ENCODE measurements at places on chromosomes 16 and 17. TPM values are rescaled to one million over a fixed set of nuclear protein-coding genes. Genes with fewer than 3 reads are reported as not detected.
A peak's percentile ranks its signal among the peaks of the same experiment; 100 is the strongest.

DNA sequence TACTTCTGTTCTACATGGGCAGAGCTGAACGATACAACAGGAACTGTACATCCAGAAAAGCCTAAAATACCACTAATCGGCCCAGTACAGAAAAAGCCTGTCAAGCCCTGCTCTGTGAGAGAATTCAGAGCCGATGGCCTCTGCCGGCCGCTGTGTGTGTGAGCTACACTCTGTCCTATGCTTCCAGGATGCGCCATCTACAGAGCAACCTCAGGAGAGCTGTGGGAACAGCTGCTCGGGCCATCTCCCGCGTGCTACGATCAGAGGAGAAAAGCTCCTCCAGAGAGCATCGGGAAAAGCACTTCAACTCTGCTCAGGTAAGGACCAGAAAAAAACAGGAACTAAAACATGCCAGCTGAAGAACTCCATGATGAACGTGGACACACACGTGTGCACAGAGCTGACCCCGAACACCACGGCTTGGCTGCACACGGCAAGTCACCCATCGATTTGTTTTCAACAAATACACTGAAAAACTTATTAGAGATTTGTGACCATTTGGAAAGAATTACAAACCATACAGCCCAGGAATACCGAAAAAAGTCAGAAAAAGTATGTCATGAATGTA lies 115.9 kb downstream of the ANKRD11 start:
- H3K4me3 ChIP-seq: no peak overlapping the region
- no peaks in the 10 kb centered on the region for H3K36me3 ChIP-seq
- no peak for DNase-seq
- H3K27ac ChIP-seq: 0 out of 2 replicates have a peak overlapping the region, but pooled peaks have one; percentile 54

GRCh38 chr16:53632526-53632925 lies 71.1 kb downstream of the RPGRIP1L start:
- no peaks in the 10 kb centered on the region for H3K27me3 ChIP-seq
- H3K36me3 ChIP-seq: peaks cover 2% of the 10 kb centered on the region
- H3K4me3 ChIP-seq: no peak overlapping the region

DNA sequence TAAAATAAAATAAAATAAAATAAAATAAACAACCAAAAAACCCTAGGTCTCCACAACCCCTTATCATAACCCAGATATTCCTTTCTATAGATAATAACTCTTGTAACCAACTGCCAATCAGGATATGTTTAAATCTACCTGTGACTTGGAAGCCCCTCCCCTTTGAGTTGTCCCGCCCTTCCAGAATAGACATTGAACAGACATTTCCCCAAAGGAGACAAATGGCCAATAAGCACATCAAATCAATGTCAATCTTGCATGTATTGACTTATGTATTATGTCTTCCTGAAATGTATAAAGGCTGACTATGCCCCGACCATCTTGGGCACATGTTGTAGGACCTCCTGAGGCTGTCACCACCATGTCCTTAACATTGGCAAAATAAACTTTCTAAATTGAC lies 1.5 kb upstream of the MAPK7 start:
- no peaks in the 10 kb centered on the region for H3K4me1 ChIP-seq
- H3K36me3 ChIP-seq: peaks cover 6% of the 10 kb centered on the region
- H3K4me3 ChIP-seq: peak overlapping the region; percentile 83
- DNase-seq: no peak
- no peaks in the 10 kb centered on the region for H3K27me3 ChIP-seq
- peak overlapping the region; percentile 93 for H3K27ac ChIP-seq

TMEM238L gene
- total RNA-seq: not detected

SLC12A3 gene
- total RNA-seq: 0.15 TPM

DNA sequence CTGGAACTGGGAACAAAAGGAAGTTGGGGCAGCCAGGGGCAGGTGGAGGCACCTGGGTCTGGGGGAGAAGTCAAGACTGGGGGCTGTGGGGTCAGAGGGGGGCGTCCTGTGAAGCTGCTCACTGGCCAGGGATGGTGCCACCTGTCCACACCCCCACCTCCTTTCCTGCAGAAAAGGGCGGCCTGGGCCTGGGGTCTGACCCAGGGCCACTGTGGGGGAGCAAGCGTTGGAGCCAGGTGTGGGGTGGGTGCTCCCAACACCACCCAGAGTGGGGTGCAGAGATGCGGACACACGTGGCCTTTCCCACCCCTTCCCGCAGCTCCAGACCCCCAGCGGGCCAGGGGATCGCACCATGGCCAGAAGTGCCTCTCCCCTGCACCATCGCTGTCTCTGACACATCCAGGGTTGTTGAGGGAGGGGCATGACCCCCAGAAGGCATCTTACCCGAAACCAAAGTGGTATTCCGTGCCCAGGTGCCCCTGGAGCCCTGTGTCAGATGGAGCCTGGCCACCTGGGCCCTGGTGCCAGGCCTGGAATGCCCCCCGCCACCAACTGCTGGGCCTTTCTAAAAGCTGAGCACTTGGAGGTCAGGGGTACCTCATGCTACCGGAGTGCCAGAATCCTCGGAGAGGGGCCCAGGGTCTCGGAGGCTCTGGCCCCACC lies 2.6 kb upstream of the SLC16A3 start:
- H3K4me3 ChIP-seq: no peak overlapping the region
- H3K4me1 ChIP-seq: peaks cover 8% of the 10 kb centered on the region
- H3K27ac ChIP-seq: no peak overlapping the region
- H3K36me3 ChIP-seq: peaks cover 15% of the 10 kb centered on the region
- no peak for DNase-seq

- no peaks in the 10 kb centered on the region for H3K27me3 ChIP-seq
- no peak overlapping the region for H3K27ac ChIP-seq
- H3K4me1 ChIP-seq: no peaks in the 10 kb centered on the region
- peaks cover 2% of the 10 kb centered on the region for H3K36me3 ChIP-seq
Observed at GRCh38 chr17:82907797-82908542, 68.1 kb upstream of the ZNF750 start.

- H3K4me3 ChIP-seq: no peak overlapping the region
- DNase-seq: no peak
- H3K36me3 ChIP-seq: no peaks in the 10 kb centered on the region
- H3K27ac ChIP-seq: no peak overlapping the region
Observed at GRCh38 chr17:12395733-12396354, 269.8 kb upstream of the MYOCD start.

ATP1B2 gene
- 0.08 TPM for total RNA-seq

DNA sequence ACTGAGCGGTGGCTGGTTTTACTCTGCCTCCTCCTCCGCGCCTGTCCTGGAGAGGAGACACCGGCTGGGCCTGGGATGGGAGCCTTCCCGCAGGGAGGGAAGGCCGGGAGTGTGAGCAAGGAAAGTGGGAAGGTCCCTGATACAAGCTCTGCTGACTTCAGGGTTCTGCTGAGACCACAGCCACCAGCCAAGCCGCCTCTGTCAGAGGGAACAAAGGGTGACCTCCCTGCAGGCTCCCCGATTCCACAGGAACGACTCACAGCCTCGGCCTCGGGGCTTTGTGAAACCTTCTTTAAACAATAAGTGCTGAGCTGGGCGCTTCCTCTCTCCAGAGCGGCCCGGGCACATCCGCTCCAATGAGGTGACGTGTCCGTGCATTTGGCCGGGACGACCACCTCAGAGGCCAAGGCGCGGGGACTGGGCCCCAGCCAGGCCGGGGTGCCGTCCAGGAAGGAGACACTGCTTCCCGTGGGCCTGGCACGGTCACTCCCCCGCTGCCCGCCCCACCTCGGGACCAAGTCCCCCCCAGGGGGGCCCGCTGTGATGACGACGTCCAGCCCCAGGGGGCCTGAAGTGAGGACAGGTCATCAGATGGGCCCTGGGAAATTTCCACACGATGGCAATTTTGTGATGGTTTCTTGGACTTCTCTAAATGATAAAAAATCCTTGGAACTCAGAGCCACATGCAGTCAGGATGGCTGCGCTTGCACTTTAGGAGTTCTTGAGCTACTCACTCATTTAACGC lies 11.8 kb upstream of the CIBAR2 start:
- H3K4me3 ChIP-seq: no peak overlapping the region
- DNase-seq: no peak
- H3K27ac ChIP-seq: 0 out of 2 replicates have a peak overlapping the region, but pooled peaks have one; percentile 34
- H3K27me3 ChIP-seq: no peaks in the 10 kb centered on the region
- peaks cover 15% of the 10 kb centered on the region for H3K4me1 ChIP-seq
- H3K36me3 ChIP-seq: no peaks in the 10 kb centered on the region

- no peaks in the 10 kb centered on the region for H3K4me1 ChIP-seq
- H3K27ac ChIP-seq: no peak overlapping the region
Observed at GRCh38 chr16:78277321-78278055, 178.0 kb downstream of the WWOX start.

NAGS gene
- total RNA-seq: 2.7 TPM

DNA sequence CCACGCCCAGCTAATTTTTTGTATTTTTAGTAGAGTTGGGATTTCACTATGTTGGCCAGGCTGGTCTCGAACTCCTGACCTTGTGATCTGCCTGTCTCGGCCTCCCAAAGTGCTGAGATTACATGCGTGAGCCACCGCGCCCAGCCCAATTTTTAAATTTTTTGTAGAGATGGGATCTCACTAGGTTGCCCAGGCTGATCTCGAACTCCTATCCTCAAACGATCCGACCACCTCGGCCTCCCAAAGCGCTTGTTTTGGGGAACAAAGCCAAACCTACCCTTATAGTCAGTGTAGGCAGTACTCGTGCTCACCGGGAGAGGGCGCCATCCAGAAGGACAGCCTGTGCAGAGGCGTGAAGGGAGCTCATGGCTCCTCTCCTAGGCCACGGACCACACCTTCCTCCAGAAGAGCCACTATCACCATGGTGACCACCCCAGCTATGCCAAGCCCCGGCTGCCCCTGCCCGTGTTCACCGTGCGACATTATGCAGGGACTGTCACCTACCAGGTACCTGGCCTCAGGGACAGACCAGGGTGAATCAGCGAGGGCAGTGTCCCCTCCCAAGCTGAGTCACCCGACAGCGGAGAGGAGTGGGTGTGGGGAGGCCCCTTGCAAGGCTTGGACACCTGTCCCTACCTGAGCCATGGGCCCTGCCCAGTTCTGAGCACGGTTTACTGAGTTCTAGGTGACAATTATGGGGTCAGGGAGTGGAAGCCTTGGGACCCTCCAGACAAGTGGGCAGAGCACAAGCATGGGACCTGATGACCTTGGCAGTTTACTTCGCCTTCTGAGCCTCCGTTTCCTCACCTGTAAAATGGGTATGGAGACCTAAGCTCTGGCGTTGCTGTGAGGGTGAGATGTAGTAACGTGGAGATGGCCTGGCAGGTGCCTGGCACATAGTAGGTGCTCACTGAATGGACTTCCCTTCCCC lies 13.7 kb downstream of the MYO15B start:
- H3K36me3 ChIP-seq: no peaks in the 10 kb centered on the region
- H3K4me3 ChIP-seq: no peak overlapping the region
- peak; percentile 33 for DNase-seq

DNA sequence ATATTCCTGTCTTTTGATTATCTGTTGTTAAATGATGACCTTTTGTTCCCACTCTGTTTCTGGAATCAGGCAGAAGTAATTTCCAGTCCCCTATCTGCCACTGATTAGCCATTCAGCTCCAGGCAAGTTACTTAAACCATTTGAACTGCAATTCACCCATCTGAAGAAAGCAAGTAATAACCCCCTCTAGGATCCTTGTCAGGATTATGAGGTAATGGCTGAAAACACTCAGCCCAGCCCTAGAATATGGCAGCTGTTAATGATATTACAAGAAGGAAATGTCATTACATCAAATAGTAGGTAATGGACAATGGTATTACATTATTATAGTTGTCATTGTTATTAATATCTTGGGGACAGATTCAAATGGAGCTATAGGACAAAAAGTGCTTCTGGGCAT lies 16.0 kb upstream of the SLC47A1 start:
- DNase-seq: no peak
- no peak overlapping the region for H3K4me3 ChIP-seq
- H3K27ac ChIP-seq: no peak overlapping the region
- H3K36me3 ChIP-seq: no peaks in the 10 kb centered on the region
- no peaks in the 10 kb centered on the region for H3K4me1 ChIP-seq
- no peaks in the 10 kb centered on the region for H3K27me3 ChIP-seq

DNA sequence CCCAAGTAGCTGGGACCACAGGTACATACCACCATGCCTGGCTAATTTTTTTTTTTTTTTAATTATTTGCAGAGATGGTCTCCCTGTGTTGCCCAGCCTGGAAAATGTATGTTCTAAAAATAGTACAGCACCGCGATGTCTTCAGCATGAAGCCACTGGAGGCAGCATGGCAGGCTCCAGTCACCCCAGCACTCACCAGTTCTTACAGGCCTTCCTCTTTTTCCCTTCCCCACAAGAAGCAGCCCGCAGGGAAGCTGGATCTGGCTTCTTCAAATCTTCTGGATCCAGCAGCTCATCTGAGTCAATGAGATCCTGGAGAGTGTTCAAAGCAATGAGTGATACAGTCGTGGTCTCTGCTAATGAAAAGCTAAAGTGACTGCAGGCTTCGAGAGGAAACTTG lies 16.2 kb downstream of the CIAPIN1 start:
- H3K27ac ChIP-seq: no peak overlapping the region
- peaks cover 19% of the 10 kb centered on the region for H3K36me3 ChIP-seq
- no peaks in the 10 kb centered on the region for H3K4me1 ChIP-seq

SBK1 gene
- total RNA-seq: 2.4 TPM

ALDH3A1 gene
- total RNA-seq: 0.21 TPM

DNA sequence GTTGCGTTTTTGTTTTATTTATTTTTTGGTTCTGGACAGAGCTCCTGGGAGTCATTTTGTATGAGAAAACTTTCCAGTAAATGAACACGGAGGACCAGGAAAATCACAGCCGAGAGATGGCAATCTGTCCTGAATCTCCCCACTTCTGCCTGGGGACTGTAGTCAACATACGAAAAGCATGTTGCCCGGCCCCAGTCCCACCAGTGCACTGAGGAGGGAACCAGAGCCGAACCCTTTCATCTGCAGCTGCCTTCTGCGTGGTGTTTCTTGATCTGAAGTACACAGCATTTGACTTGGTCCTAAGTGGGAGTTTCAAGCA lies 18.9 kb downstream of the SNX11 start:
- no peak overlapping the region for H3K4me3 ChIP-seq
- no peaks in the 10 kb centered on the region for H3K36me3 ChIP-seq
- DNase-seq: no peak
- H3K27ac ChIP-seq: no peak overlapping the region

DNA sequence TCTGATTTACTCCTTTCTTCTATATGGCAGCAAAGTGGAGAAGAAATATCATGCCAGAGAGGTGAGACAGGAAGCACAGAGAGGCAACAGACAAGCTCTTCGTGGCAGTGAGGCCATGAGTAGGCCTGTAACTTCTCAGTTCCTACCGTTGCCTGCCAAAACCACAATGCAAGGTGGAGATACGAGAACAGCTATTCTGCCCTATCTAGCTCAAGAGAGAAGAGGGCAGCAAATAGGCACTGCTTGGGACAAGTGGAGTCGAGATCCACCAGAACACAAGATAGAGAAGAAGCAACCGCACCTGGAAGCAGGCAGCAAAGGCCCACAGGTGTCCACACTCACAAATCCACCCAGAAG lies 24.8 kb downstream of the RANBP10 start:
- H3K4me3 ChIP-seq: no peak overlapping the region
- H3K27me3 ChIP-seq: no peaks in the 10 kb centered on the region
- H3K4me1 ChIP-seq: 0 out of 2 replicates have a peak, but pooled peaks cover 2% of the 10 kb centered on the region
- H3K36me3 ChIP-seq: no peaks in the 10 kb centered on the region
- H3K27ac ChIP-seq: no peak overlapping the region

NPIPA2 gene
- total RNA-seq: 3.9 TPM

- no peak overlapping the region for H3K4me3 ChIP-seq
- no peaks in the 10 kb centered on the region for H3K36me3 ChIP-seq
Observed at GRCh38 chr17:32120141-32120540, 22.2 kb upstream of the RHOT1 start.

POLDIP2 gene
- total RNA-seq: 175 TPM

Data from Panc1 (cell line).